ENCODE measurements at places on chromosomes 2 and 18. TPM values are rescaled to one million over a fixed set of nuclear protein-coding genes. Genes with fewer than 3 reads are reported as not detected.

The LONRF2 gene
- polyA plus RNA-seq = 2.4 TPM

The GNLY gene
- not detected for polyA plus RNA-seq

The FAM110C gene
- polyA plus RNA-seq = not detected

The ADRA2B gene
- polyA plus RNA-seq = not detected

The RTKN gene
- polyA plus RNA-seq = 22.6 TPM

The PCARE gene
- polyA plus RNA-seq = not detected

The REG1B gene
- polyA plus RNA-seq = not detected

The CROCC2 gene
- not detected for polyA plus RNA-seq

The ATOH8 gene
- 6.4 TPM for polyA plus RNA-seq

The INHBB gene
- 0.03 TPM for polyA plus RNA-seq

The SPATA3 gene
- polyA plus RNA-seq = not detected

The TCF23 gene
- polyA plus RNA-seq = not detected

The EFHD1 gene
- 0.05 TPM for polyA plus RNA-seq

The CNOT11 gene
- polyA plus RNA-seq = 42.2 TPM

The TRIB2 gene
- polyA plus RNA-seq = 21.0 TPM

The CPO gene
- polyA plus RNA-seq = not detected

The CCDC121 gene
- 2.7 TPM for polyA plus RNA-seq

The CAPN14 gene
- 0.08 TPM for polyA plus RNA-seq

The PID1 gene
- 0.16 TPM for polyA plus RNA-seq

The SEPTIN10 gene
- polyA plus RNA-seq = 39.1 TPM

The MRPS5 gene
- polyA plus RNA-seq = 40.4 TPM

The HOXD12 gene
- polyA plus RNA-seq = not detected

The TSPYL6 gene
- not detected for polyA plus RNA-seq

The STPG4 gene
- polyA plus RNA-seq = 0.20 TPM

The MTCL1 gene
- 28.0 TPM for polyA plus RNA-seq

The EN1 gene
- not detected for polyA plus RNA-seq

The ZNF385B gene
- polyA plus RNA-seq = 0.16 TPM

The COL4A4 gene
- polyA plus RNA-seq = not detected

The PSMA8 gene
- not detected for polyA plus RNA-seq

The FBXO15 gene
- polyA plus RNA-seq = 0.70 TPM

The PPM1B gene
- 16.2 TPM for polyA plus RNA-seq

The ITGA4 gene
- 10.5 TPM for polyA plus RNA-seq

The SAG gene
- not detected for polyA plus RNA-seq

The SPP2 gene
- polyA plus RNA-seq = 0.30 TPM

The SCYGR4 gene
- polyA plus RNA-seq = not detected

The EPC2 gene
- polyA plus RNA-seq = 8.8 TPM

The KLHL14 gene
- not detected for polyA plus RNA-seq

The UGT1A10 gene
- not detected for polyA plus RNA-seq

The TXNDC2 gene
- polyA plus RNA-seq = 0.06 TPM

The PLCD4 gene
- polyA plus RNA-seq = 8.5 TPM

The CTNNA2 gene
- 0.30 TPM for polyA plus RNA-seq

The CIB4 gene
- polyA plus RNA-seq = not detected

The DSG2 gene
- not detected for polyA plus RNA-seq

The ZDBF2 gene
- polyA plus RNA-seq = 1.9 TPM

The DAPL1 gene
- polyA plus RNA-seq = not detected

The RGPD4 gene
- 0.02 TPM for polyA plus RNA-seq
